ENCODE measurements at places on chromosomes 4 and X.

DNA sequence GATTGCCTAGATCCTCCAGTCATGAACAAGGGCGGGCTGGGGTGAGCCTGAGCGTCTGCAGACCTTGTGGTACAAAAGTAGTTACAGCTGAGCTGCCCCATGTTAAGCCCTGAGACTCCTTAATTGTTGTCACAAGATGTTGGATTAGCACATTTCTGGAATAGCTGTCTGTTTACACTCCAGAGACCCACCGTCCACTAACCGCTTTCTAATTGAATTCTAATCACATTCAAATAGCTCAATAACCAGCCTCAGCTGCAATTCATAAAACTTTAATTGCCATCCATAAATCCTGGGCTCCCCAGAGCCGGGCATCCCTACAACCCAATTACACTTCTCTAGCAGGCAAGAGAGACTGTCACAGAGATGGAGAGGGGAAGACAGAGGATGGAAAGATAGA is 1.6 kb upstream of the GSX2 start:
- no peak for DNase-seq

DNA sequence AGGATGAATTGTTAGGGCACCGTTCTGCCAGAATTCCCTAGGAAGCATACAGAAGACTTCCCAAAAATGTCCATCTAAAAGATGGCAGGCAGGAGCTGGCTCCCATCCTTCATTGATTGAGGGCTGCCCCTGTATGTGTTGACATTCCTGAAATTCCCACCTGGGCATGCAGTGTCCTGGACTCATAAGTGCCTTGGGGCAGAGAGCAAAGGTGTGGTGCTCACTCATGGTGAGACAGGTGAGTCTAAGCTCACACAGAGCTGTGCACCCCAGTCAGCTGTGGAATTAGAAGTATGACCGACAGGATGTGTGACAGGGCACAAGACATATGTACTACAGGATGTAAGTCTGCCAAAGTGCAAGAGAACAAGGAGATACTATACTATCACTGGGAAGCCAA is 271.9 kb downstream of the MID1IP1 start:
- no peak for DNase-seq

DNA sequence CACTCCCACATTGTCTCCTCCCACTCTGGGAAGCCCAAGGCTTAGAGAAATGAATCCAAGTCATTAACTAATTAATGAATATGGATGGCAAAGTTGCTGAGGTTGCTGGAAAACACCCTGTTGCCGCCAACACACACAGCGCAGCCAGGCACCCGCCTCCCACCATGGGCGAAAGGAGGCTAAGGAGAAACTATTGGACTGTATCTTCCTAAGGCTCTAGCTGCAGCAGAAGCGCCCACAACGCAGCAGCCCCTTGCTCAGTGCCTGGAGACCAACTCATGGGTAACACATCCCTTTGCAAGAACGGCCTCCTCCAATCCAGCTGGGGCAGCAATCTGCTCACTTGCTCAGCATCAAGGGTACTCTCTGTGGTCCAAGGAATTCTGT is 34.2 kb downstream of the TSC22D3 start:
- DNase-seq = no peak

DNA sequence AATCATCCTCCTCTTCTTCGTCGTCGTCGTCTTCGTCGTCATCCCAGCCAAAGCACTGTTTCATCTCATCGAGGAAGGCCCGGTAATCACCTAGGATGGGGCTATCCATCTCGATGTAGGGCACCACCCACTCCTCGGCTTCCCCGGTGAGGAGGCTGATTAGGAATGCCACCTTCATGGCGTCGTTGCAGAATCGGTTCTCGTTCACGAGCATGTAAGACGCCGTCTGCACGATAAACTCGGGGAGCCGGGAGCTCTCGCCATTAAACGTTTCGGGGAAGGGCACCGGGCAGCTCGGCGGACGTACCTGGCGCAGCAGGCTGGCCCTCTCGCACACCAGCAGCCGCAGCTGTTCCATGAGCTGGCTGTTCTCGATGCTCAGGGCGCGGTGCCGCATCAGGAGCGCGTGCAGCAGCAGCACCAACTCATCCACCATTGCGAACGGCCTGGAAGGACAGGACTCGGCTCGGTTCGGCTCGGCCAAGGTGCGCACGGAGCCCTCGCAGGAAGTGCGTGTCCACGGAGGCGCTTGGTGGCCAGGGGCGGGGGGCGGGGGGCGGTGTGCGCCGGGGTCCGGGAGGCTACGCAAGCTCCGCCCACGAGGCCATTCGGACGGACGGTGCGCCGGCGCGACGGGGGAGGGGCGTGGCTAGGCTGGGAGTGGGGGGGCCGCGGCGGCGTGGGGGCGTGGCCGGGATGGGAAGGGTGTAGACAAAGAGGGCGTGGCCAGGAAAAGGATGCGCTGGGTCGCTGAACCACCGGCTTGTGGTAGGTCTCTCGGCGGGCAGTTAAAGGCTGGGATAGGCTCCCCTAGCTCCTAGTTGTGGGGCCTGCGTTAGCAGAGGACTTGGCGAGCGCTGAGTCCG is at the start of gene LDOC1:
Gene LDOC1 (minus strand): TSS at position 544 of the 866 bp plus-strand sequence. CDS start 108 bp downstream, at position 436.
- DNase-seq = peak; percentile 78
